ENCODE measurements at places on chromosomes 7 and 10.

DNA sequence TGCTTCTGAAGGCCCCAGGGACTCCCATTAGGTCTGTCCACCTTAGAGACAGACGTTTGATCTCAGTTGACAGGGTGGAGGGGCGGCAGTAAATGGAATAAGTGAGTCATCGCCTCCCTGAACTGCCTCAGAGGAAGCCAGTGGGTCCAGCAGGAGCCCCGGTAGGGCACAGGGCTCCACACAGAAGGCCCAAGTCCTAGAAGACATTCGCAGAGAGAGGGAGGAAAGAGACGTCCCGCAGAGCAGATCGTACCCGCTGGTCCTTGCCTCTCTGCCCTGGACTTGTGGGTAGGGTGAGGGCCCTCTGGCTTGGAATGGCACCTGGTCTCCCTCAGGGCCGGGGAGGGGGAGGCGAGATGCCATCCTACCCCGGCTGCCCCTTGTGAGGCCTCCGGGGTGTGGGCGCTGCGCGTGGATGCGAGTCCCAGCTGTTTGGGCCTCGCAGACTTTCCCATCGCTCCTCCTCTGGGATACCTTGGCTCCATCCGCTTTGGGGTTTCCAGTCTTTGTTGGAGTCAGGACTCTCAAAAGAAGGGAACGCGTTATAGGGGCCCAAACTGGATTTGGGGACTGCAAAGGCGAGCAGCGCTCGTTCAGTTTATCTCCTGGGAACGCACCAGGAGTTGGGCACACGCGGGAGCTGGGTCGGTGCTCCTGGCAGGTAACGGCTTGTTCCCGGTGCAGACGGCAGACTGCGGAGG is 5.1 kb downstream of the TLX1 start:
- no peak for DNase-seq

DNA sequence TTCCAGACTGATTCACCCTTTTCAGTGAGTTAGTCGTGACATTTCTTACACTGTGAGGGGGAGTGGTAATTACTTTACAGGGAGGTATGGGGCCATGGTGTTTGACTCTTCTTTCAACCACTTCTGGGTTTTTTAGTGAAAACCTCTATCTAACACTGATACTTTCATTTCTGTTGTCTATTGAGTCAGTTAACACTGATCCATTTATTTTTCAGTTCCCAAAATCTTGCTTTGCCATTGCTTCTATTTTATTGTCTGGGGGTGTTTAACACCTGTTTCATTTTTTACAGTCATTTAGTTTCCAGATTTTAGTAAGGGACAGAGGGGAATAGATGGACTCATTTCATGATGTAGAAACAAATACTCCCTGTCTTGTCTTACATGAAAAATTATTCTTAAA is 61.5 kb downstream of the HELLS start:
- DNase-seq = no peak

GRCh38 chr10:31014161-31014875 is 17.3 kb downstream of the ZNF438 start:
- no peak for DNase-seq

- no peak for DNase-seq
These were observed 386.3 kb downstream of the TNS3 start for GRCh38 chr7:47195641-47196040.

GRCh38 chr7:114759347-114760062 is 162.4 kb upstream of the MDFIC start:
- no peak for DNase-seq

DNA sequence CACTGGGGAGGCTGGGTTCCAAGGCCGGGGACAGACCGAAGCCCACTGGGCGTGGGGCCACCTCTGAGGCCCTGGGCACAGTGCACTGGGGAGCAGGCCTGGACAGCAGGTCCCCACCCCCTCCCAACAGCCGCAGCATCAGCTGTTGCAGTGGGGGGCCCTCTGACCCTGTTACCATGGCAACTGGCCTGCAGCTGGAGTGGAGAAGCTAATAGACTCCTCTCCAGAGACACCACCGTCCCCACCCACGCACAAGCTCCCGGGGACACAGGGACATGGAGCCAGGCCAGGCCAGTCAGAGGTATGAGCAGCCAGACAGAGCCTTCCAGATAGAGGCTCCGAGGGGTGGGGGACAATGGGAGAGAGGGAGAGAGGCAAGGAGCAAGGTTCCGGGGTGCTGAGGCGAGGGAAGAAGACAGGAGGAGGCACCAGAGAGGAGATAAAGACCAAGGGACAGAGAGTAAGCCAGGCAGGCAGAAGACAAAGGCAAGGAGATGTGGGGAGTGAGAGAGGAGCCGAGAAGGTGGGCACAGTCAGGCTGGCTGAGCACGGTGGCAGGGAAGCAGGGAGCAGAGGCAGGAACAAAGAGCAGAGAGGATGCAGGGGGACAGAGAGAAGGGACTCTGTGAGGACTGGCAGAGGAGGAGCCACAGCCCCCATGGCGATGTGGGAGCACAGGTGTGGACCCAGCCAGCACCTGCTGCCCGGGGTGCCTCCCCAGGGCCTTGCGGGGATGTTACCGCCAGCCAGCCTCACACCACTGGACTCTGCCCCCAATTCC is 6.7 kb downstream of the KCNH2 start:
- DNase-seq = no peak

DNA sequence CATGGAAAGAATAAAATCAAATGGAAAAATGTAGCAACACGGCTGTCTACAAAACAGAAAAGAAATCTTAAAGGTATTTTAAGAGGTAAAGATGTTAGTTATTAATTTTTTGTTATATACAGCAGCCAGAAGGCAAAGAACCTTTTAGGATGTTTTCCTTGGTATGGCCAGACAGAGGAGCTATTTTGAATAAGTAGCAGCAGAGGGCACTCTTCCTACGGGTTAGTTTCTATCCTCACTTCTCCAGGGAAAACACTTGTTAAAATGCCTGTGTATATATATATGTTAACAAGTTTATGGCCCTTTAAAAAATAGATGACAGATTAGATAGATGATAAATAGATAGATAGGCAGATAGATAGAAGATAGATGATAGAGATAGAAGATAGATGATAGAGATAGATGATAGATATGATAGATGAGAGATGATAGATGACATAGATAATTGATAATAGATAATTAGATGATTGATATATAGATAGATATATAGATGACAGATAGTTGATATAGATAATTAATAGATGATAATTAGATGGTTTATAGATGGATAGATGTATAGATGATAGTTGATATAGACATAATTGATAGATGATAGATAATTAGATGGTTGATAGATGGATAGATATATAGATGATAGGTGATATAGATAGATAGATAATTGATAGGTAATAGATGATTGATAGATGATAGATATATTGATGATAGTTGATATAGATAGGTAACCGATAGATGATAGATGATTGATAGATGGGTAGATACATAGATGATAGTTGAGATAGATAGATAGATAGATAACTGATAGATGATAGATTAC is 57.8 kb upstream of the WIPF3 start:
- peak; percentile 63 for DNase-seq

GRCh38 chr10:21318540-21319167 is 206.8 kb downstream of the SKIDA1 start:
- DNase-seq = no peak

DNA sequence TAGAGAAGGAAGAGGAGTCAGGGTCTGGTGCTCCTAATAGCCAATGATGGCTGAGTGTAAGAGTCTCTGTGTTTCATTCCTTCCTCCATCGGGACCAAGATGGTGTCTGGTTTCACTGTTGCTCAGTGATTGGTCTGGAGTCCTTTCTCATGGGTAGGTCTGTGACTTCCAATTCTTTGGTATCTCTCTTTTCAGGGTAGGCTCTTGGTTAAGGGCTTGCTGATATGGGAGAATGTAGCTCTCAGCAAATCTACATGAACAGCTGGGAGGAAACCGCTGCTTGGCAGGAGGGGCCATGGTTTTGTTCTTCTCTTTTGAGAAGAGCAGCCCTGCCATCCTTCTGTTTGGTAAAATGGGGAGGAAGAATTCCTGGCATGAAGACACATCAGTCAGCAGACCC is 209.1 kb upstream of the PODXL start:
- no peak for DNase-seq

DNA sequence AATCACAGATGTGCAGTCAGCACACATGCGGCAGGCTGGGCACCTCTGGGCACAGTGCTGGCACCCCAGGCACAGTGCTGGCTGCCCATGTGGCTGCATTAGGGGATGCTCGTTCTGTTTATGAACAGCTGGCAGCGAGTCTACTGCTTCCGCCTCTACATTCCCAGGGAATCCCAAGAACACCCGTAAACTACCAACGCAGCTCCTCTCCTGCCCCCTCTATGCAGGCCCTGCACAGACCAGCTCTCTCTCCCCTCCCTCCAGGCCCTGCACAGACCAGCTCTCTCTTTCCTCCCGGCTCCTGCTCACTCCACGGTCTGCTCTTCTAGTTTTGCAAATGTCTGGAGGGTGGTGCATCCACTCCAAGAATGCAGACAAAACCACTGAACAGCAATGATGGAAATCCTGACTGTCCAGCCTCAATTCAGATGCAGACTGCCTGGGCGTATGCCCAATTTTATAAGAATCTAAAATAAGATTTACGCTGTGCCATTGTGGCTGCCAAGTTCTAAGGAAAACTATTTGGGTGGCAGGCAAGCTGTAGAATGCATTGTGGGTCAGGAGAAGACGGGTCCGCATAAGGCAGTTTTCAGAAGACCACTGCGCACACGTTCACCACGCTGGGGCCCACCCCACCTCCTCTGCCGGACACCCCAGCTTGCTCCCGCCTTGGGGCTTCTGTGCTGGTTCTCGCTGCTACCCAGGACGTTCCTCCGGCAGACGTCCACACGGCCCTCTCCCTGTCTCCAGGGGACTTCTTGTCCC is 234.6 kb downstream of the ZMYND11 start:
- DNase-seq = no peak

GRCh38 chr7:112886208-112886607 is 96.0 kb upstream of the TMEM168 start:
- no peak for DNase-seq

DNA sequence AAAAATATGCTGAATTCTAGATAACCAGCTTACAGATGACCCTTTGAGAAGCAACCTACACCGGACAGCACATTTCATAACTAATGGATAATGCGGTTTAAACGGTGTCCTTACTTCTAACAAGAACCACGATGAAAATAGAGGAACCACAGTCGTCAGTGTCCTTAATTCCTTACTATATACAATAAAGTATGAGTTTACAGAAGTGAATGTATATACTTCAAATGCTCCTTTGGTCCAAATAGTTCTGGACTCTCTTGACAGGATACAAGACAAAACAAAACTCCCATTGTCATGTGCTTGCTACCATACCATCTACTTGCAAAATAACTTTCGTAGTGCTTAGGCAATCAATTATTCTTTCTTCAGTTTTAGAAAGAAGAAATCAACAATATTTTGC is 2.4 kb downstream of the NAMPT start:
- DNase-seq = peak; percentile 69

GRCh38 chr10:1375346-1376170 is 319.4 kb downstream of the WDR37 start:
- no peak for DNase-seq

- no peak for DNase-seq
These were observed 795.6 kb downstream of the PHTF2 start for GRCh38 chr7:78594156-78594555.

DNA sequence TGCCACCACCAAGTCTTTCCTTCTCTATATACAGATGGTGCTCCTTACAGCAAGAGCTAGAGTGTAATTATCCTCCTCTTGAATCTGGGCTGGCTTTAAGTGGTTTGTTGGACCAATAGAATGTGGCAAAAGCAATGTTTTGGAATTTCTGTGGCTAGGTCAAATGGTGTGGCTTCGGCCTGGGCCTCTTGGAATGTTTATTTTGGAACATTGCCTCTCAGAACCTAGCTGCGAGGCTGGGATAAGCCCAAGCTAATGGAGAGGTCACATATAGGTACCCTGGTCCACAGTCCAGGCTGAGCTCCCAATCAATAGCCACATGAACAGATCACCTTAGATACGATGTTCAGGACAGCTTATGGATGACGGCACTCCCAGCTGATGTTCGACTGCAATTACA is 556.7 kb downstream of the TYW1 start:
- DNase-seq = no peak

GRCh38 chr7:1533547-1534329 is 3.2 kb downstream of the MAFK start:
- no peak for DNase-seq

DNA sequence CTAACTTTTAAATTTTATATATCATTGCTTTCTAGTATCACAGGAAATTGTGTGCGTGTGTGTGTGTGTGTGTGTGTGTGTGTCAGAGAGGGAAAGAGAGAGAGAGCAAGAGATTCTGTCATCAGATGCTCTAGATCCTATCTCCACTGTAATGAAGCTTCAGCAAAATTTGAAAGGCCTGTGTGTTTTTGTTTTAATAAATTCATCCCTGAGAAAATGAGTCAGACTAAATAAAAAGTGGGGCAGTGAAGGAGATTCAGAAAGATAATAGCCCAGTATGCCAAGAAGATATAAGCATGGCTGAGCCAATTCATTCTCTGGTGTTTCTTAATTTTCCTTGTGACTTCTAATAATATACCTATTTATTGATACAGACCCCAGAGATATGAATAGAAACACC is 184.2 kb upstream of the TMEM196 start:
- no peak for DNase-seq

DNA sequence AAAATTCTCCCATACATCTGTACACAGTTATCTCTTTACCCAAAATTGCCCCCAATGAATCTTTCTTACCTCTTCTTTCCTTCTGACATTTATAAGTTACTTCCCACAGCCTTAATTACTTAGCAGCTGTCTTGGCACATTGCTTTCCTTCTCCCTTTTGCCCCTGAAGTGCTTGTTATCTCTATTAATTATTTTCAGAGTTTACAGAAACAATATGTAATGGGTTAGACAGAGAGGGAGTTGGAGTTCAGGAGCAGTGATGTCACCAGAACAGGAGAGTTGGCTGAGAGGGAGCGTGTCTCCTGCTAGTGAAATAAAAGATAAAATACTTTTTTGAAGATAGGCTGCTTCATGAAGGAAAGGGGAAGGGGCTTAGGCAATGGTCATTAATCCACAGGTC is 57.4 kb downstream of the ITGB8 start:
- DNase-seq = no peak

DNA sequence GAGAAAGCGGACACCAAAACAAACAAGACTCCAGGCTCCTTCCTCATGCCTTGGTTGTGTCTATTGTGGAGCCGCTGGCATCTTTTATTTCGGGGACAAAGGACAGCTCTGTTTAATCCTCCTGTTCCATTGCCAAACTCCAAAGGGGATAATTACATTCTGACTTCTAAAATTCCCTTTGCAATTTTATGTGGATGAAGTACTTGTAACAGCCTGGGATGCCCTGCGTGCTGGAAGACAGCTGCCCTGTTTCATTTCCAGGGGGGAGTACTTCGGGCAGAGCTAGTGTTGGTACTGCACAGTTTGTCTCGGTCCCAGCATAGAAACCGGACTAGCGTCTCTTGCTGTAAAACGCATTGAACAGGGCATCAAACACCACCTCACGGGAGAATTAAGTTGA is 90.9 kb downstream of the BAMBI start:
- DNase-seq = no peak

DNA sequence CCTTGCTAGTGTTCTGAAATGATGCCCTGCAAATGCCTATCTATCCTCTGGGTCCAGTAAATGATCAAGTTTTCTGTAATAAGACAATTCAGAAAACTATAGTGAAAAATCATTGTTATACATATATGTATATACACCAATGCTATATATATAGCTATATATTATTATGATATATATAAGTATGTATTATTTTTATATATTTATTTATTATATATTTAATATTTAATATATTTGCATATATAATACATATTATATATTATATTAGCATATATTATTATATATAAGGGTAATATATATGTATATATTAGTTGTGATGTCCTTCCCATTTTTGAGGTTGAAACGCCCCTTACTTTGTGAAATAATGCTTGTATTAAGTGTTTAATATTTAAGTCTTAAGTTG is 181.4 kb upstream of the CACNA2D1 start:
- DNase-seq = no peak

Measured in AML-193 (cell line).